Osteoblast (primary cell): ENCODE measurements at places on chromosomes 11 and 22.

GRCh38 chr22:48885271-48885918, 942.3 kb downstream of the BRD1 start:
- peak; percentile 64 for DNase-seq

GRCh38 chr11:90428836-90429235, 206.0 kb upstream of the CHORDC1 start:
- no peak for DNase-seq

GRCh38 chr22:25492841-25493734, 71.4 kb upstream of the GRK3 start:
- DNase-seq = no peak

DNA sequence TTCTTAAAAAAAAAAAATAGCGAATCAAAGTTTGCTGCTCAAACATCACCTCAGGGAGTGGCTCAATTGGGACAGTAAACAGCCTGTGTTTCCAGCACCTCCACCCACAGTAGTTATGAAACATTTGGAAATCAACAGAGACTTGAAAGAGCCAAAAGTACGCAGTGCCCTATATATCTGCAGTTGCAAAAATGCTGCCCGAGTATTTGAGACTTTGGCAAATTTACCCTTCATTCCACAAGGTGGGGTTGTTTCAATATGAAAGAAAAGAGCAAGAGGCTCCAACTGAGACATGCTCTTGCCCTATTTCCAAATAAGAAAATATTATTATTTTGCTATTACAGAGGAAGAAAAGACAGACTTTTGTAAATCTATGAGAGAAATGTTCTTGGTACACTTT, 851.1 kb upstream of the RAG2 start:
- no peak for DNase-seq

GRCh38 chr11:114263513-114264170, 32.6 kb upstream of the NNMT start:
- DNase-seq = no peak

GRCh38 chr11:95443386-95443785, 212.4 kb upstream of the SESN3 start:
- no peak for DNase-seq

DNA sequence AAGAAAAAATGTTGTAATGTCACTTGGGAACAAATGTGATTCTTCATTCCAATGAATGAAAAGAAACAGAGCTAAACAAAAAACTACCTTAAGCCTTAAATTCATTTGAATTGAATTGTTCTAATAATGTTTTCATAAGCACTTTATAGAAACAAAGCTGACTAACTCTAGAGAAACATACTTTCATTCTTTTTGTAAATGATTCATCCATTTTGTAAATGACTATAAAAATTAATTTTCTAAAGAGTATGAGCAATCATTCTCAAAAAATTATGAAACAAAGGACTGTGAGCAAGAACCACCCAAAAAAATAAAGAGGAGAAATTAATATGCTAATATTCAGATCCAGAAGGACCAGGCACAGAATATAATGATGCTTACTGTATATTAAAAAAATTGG, 986.5 kb upstream of the CHORDC1 start:
- no peak for DNase-seq

GRCh38 chr11:71251761-71252268, 562 bp downstream of the SHANK2 start:
- peak; percentile 89 for DNase-seq

DNA sequence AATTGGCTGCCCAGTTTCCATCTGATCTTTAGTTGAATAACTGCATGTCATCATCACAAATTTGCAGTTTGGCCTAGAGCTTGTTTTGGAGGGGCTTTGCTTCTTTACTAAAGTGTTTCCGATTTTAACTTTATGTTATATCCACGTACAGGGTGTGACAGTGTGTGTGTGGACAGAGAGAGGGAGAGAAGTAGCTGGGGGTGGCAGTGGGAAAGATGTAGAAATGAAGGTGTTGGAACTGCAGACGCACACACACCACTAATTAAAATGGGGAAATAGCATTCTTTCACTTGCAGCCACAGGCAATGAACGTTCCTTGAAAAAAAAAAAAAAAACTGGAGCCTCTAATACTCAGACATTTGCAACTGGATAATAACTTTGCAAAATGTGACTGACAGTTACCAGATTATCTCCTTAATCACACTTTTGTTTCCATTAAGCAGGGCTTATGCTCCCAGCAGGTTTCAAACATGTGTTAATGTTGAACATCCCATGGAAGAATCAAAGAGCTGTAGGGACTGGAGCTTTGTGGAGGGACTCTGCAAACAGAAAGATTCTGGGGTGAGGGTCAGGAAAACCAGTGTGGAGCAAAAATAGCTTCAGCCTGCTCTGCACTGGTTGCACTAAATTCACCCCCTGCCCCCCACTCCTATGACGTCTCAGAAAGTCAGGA, 238.1 kb upstream of the TENM4 start:
- DNase-seq = no peak

DNA sequence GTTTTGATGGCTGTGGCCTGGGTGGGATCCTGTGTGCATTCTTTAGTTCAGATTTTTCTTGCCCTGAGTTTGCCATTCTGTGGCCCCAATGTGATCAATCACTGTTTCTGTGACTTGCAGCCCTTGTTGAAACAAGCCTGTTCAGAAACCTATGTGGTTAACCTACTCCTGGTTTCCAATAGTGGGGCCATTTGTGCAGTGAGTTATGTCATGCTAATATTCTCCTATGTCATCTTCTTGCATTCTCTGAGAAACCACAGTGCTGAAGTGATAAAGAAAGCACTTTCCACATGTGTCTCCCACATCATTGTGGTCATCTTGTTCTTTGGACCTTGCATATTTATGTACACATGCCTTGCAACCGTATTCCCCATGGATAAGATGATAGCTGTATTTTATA, 620 bp downstream of the OR4C16 start:
- DNase-seq = no peak

GRCh38 chr11:10597877-10598351, 29.4 kb upstream of the LYVE1 start:
- DNase-seq = no peak

- no peak for DNase-seq
These were observed 309.3 kb downstream of the SOX6 start for GRCh38 chr11:16047073-16047472.

DNA sequence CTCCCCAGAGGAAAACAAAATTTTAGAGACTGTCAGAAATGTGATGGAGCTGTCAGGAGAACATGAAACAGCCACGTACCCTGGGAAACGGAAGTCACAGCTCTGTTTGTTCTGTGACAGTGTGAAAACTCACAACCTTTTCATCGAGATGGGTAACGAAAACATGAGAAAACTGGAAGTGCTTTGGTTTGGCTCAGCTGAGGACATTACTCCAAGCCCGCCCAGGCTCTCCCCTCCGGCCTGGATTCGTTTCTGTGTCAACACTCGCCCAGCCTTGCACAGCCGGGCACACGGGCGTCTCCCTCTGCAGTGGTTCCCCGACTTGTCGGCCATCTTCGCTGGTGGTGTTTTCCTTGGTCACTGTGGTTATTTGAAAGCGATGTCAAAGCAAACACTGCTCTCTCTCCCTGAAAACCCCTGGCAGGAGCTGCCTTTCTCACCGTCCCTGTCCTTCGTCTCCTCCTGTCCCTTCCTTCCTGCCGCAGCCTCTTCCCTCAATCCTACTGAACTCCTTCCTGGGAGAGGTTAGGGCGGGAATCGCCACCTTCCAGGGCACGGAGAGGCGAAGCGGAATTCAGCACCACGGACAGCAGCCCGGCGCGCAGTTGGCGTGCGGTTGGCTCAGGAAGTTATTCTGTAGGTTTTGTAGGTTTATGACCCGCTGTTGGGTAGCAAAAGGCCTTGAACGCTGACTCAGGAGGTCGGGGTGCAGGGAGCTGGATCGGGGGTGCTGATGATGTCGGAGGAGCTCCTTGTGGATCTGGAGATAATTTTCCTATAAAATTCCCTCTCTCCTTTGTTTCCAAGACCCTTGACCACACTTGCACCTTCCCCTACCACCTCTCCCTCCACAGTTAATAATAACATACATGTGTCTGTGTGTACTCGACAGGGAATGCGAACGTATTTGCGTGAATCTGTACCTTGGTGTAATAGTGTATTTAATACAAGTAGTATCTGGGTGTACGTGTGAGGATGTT, 13.1 kb upstream of the RPS19BP1 start:
- DNase-seq = no peak

DNA sequence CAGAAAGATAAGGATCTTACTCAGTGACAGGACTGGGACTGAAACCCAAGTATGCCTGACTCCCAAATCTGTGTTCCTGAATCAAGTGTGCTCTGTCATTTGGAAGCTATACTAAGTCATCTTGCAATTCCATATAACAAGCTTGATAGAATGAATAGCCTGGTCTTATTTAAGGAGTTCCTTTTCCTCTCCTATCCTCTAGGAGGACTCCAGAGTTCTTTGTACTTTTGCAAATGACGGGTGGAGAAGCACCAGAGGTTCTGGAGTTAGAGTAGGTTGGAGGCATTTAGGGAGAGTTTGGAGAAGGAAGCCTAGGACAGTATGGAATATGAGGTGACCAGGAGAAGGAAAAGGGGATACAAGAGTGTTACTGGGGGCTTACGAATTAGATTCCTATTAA, 92.9 kb upstream of the RCN1 start:
- no peak for DNase-seq

- no peak for DNase-seq
These were observed 46.4 kb downstream of the LARGE2 start for GRCh38 chr11:45968901-45969300.

- no peak for DNase-seq
These were observed 98.3 kb downstream of the PKNOX2 start for GRCh38 chr11:125262830-125263218.

DNA sequence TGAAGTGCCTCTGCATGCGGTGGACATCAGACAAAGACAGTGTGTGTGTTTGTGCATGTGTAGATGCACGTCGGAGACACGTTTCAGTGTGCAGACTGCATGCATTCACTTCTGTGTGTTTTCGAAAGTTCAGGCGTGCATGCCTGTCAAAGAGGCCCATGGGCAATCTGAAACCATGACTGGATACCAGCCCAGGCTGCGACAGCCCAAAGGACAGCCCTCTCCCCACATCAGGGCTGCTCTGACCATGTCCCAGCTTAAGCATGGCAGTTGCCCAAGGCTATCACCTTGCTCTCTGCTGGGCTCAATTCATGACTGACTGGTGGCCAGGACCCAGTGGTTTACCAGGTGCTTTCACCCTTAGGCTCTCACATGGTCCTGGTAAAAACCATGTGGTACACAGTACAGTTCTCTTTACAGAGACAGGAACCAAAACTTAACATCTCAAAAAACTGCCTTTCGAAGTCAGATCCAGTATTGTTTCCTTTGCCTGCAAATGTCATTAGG, 423.7 kb upstream of the CADM1 start:
- no peak for DNase-seq

- peak; percentile 97 for DNase-seq
These were observed 18.8 kb downstream of the P2RY2 start for GRCh38 chr11:73236854-73237253.

GRCh38 chr11:46958777-46959176, 22.2 kb downstream of the CSTPP1 start:
- DNase-seq = no peak

- DNase-seq = no peak
These were observed 61.9 kb downstream of the ADM start for GRCh38 chr11:10366568-10367331.

- no peak for DNase-seq
These were observed 538.4 kb downstream of the FAM181B start for GRCh38 chr11:82195283-82195682.

DNA sequence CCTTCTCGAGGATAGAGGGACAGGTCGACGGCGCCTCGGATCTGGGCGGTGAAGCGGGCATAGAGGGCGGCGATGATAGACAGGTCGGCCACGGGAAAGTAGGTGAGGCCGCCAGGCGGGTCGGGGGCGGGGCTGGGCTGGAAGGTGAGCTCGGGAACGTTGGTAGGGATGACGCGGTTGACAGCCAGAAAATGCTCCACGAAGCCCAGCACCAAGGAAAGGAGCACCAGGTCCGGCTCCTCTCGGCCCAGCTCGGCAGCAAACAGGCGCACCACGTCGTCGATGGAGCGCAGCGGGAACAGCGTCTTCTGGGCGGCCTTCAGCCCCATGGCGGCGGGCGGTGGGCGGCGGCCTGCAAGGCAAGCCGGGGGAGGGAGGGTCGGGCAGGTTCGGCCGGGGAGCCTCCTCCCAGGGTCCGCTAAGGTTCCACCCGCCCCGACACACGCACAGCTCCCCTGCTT, 540 bp downstream of the MEN1 start:
- DNase-seq = peak; percentile 90

DNA sequence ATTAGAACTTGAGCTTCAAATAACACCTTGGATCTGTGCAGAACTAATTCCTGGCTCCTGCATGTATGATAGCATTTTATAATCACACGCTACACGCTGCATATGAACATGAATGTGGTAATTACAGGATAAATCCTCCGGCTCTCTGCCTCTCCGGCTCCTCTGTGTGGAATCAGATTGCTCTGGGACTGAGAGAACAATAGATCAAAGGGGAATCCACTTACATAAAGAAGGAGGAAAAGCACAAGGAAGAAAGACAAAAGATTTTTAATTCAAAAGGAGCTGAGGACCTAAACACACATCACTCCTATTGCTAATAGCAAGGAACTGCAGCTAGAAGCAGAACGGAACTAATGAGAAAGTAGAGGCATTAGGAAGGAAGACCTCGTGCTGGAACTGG, 240.9 kb downstream of the NTM start:
- DNase-seq = no peak

DNA sequence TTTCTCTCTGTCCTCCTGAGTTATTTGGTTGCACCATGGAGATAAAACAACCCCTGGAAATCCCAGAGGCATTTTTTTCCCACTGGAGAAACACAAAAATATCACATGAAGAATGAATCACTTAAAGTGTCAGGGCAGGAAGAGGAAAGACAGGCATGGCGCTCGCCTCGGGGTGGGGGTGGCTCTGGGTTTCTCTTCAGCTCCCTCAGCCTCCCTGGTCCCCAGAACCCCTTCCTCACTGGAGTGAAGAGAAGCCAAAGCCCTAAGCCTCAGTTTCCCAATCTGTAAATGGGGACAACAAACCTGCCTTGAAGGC, 938 bp downstream of the SHISAL1 start:
- DNase-seq = peak; percentile 99

GRCh38 chr11:91435694-91436395, 788.8 kb upstream of the FAT3 start:
- no peak for DNase-seq

DNA sequence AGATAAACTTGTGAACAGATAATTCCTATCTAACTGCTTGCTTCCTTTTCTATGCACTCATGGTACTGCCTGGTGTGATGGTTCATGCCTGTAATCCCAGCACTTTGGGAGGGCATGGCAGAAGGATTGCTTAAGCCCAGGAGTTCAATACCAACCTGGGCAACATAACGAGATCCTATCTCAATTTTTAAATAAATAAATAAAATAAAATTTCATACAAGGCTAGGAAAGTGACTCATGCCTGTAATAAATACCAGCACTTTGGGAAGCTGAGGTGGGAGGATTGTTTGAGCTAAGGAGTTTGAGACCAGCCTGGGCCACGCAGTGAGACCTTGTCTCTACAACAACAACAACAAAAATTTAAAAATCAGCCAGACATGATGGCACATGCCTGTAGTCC, 166.6 kb downstream of the COMMD9 start:
- DNase-seq = no peak

GRCh38 chr11:6127881-6128280, 20.4 kb downstream of the OR56B4 start:
- DNase-seq = no peak

GRCh38 chr11:10480026-10480425, 25.0 kb downstream of the AMPD3 start:
- DNase-seq = no peak
